GM12891 (cell line): ENCODE measurements at places on chromosomes 2 and 18.

DNA sequence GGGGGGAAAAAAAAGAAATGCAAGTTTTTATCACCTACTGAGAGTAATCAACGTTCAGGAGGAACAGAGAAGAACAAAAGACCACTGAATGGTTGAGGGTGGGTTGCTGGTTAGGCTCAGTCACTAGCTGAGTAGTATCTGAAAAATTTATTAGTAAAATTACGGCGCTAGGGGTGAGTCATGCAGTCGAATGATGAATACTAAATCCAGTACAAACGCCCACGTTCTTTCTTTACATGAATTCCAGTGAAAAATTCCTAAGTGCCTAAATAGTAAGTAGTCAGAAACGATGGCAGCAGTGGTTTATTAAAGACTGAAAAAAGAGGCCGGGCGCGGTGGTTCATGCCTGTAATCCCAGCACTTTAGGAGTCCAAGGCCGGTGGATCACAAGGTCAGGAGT lies 52.0 kb downstream of the TEKT4 start:
- DNase-seq: no peak

GRCh38 chr2:231713730-231714638 lies 5.7 kb downstream of the PTMA start:
- peak; percentile 66 for DNase-seq

- no peak for DNase-seq
Measured at GRCh38 chr2:100884145-100884621, 64.2 kb downstream of the NPAS2 start.

DNA sequence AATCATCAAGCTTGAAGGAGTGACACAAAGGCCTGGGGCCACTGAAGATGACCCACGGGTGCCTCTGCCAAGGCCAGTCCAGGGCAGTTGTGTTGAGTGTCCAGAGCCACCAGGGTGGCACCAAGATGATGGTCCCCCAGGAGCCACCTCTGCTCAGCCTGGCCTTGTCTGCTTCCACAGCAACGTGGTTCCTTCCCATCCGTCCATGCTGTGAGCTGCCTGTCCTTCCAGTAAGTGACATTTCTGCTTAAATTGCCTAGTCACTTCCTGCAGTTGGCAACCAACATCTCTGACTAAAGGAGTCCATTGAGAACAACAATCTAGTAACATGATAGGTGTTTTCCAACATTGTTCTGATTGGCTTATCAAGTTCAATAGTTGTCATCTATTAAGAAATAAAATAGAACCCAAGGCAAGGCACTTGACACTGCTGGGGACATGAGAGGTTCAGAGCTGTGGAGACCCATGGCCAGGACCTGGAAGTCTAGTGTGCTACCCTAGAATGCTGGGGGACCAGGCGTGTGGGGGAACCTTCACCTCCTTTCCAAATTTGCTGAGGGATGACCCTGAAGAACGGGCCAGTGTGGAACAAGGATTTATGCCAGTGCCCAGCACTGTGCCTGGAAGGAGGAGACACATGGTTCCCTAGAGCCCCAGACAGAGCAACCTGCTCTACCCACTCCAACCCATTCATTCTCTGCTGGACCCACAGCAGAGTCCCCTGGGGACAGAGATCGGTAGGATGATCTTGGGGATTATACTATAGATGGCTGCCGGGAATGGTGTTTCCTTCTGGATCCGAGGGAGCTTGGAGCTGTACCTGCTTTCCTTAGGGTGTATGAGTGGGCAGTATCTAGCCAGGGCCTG lies 98.9 kb upstream of the EPC2 start:
- no peak for DNase-seq

GRCh38 chr2:149552830-149553229 lies 34.7 kb downstream of the MMADHC start:
- no peak for DNase-seq

GRCh38 chr2:105080461-105080860 lies 42.6 kb downstream of the MRPS9 start:
- no peak for DNase-seq

DNA sequence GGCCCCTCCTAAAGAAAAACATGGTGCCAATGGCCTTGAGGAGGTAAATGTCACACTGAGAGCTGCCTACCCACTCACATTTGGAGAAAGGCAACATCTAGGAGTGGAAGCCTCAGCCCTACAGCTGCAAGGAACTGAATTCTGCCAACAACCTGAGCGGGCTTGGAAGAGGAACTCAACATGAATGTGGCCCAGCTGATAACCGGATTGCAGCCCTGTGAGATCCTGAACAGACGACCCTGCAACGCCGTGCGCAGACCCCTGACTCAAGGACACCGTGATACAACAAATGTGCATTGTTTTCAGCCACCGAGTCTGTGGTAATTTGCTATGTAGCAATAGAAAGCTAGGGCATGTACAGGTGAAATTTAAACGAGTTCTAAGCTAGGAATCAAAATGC lies 99.4 kb downstream of the MYOM1 start:
- DNase-seq: no peak

DNA sequence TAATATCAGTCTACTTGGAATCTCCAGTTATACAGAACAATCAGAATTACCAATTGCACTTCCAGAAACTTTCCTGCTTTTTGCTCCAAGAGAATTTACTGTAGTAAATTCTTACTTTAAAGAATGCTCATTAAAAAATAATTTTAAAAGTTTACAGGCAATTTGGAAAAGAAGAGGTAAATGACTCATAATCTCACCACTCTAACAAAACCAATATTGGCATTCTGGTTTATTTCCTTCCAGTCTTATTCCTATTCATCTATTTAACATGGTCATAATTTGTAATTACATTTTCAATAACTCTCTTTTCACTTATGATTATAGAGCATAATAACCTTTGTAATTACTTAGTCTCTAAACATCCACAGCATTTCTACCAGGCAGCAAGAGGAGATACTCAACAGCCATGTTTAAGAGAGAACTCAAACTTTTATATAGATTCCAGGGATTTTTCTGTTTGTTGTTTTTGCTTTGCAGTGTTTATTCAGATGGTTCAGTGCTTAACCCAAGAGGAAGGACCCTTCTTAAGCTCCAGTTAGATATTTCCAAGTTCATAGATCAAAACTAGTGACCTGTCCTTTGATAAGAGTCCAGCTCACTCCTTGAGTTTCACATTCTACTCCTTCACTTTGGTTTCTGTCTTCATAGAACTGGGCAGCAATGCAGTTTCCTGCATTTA lies 464.7 kb downstream of the TXNL1 start:
- no peak for DNase-seq

- no peak for DNase-seq
Measured at GRCh38 chr2:182330451-182331305, 96.2 kb downstream of the PDE1A start.

GRCh38 chr2:37638973-37639372 lies 32.5 kb downstream of the CDC42EP3 start:
- DNase-seq: no peak
